Amygdala (tissue), 56 donors: ENCODE measurements at places on chromosomes 6 and 20.

- DNase-seq: no peak
These were observed 207.1 kb upstream of the PRSS16 start for GRCh38 chr6:27040244-27041042.

- DNase-seq: no peak
These were observed 29.1 kb upstream of the TMEM14A start for GRCh38 chr6:52641826-52642225.

DNA sequence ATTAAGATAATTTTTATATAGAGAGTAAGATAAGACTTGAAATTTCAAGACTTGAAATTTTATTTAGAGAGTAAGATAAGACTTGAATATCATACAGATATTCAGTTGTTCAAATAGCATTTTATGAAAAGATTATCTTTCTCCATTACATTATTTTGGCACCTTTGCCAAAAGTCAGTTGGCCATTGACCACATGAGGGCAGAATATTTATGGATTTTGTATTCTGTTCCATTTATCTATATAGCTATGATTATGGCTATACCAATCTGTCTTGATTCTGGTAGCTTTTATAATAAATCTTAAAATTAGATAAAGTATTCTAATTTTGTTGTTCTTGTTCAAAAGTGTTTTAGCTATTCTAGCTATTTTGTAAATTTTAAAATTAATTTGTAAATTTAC is 537.9 kb upstream of the GJE1 start:
- DNase-seq: no peak

DNA sequence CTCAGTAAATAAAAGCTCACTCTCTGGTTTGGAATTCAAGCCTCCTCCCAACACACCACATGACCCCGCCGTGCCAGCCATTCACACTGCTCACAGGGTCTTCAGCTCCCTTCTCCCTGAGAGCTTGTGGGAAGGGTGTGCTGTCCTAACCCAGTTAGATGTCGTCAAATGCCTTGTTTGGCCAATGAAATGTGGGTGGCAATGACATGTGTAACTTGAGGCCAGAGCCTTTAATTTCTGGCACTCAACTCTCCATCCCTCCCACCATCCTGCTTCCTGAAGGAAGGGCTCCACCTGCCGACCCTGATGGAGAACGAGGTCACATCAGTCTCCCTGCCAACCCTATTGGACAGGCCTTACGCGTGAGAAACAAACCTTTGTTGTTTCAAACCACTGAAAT is 224.5 kb upstream of the AGPAT4 start:
- no peak for DNase-seq

GRCh38 chr6:63600136-63600535 is 27.9 kb downstream of the LOC128125822 start:
- DNase-seq: no peak

- no peak for DNase-seq
These were observed 37.3 kb upstream of the AHI1 start for GRCh38 chr6:135534773-135535380.

- DNase-seq: no peak
These were observed 115.0 kb upstream of the FOXA2 start for GRCh38 chr20:22699396-22699795.

DNA sequence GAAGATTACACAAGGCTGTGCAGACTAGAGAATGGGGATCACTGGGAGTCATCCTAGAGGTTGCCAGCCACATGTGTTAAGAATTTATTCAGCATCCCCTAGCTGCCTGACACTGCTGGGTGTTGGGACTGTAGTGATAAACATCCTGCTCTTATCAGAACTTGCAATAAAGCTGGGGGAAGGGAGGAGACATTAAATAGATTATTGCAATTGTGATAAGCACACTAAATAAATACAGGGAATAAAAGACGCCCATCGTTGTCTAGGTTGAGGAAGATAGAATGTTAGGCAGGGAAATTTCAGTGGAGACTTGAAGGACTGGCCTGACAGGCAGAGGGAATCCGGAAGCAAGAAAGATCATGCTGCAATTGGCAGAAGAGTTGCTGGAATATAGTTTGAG is 33.2 kb upstream of the TRAM2 start:
- DNase-seq: no peak

- DNase-seq: peak; percentile 73
These were observed 503 bp downstream of the PPDPF start for GRCh38 chr20:63520934-63521601.

DNA sequence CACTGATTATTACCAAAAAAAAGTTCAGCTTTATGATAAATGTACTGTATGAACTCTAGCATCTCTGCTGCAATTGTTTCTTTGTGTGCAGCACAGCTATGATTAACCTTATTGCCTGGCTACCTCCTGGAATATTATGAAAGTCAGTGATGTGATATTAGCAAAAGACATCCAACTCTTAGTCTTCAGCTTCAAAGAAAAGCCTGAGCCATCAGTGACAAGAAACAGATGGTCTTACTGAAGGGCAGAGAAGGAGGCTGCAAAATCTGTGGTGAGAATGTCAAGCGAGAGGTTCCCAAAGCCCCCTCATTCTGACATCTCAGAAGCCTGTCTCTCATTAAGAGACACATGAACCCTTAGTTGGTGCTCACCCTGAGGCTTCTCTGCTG is 89.4 kb upstream of the TNFAIP3 start:
- no peak for DNase-seq

DNA sequence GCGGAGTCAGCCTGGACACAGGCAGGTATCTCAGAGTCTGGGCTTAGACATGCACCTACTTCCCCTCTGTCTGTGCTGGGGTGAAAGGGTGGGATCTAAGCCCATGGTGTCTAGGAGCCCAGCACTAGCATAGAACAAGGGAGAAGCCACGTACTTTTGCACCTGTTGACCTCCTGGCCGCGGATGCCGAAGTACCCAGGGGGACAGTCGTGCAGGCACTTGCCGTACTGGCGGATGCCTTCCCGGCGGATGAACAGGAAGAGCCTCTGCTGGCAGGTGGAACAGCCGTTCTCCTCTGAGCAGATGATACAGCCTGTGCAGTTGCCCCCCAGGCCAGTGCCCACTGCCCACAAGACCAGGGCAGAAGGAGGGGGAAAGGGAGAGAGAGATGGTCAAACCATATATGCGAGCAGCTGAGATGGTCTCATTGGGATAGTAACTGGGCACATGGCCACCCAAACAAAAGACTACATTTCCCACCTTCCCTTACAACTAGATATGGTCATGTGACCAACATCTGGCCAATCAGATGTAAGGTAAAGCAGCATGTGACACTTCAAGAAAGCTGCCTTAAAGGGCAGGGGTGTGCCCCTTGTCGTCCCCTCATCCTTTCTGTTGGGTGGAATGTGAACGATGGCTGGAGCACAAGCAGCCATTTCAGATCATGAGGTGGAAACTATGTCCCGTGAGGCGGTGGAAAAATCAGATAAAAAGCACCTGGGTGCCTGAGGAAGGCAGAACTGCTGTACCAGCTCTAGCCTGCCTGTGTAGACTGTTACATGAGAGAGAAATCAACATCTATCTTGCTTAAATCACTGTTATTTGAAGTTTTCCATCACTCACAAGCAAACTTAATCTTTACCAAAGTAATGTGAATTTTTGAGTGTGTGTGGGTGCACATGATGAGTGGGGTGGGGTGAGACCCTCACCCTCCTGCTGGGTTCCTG is 34.0 kb downstream of the RSPO4 start:
- no peak for DNase-seq

GRCh38 chr20:5949943-5950270 is 426 bp downstream of the TRMT6 start:
- DNase-seq: no peak

- no peak for DNase-seq
These were observed 184.4 kb upstream of the ZNF217 start for GRCh38 chr20:53778041-53778516.

DNA sequence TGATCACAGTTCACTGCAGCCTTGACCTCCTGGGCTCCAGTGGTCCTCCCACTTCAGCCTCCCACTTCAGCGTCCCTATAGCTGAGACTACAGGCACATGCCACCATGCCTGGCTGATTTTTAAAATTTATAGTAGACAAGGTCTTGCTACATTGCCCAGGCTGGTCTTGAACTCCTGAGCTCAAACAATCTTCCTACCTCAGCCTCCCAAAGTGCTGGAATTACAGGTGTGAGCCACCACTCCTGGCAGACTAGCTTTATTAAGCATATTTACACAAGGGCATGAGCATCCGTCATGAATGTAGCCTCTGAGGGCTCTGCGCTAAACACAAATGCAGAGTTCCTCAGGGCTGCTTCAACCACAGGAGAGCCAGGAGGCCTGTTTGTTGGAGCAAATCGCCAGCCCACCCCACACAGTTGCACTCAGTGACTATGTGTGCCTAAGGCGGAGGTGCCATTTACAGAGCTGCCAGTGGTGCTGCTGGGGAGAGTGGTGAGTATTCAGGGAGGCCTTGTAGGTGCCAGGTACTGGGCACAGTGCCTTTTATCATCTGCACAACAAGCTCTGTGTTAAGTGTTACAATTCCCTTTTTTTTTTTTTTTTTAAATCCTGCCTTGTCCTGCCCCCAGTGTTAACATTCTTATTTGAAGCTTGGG is 78.2 kb downstream of the PSMG4 start:
- DNase-seq: no peak

- DNase-seq: no peak
These were observed 292.4 kb downstream of the TSHZ2 start for GRCh38 chr20:53264604-53265003.

- no peak for DNase-seq
These were observed 35.1 kb upstream of the FAM83C start for GRCh38 chr20:35327074-35327976.

DNA sequence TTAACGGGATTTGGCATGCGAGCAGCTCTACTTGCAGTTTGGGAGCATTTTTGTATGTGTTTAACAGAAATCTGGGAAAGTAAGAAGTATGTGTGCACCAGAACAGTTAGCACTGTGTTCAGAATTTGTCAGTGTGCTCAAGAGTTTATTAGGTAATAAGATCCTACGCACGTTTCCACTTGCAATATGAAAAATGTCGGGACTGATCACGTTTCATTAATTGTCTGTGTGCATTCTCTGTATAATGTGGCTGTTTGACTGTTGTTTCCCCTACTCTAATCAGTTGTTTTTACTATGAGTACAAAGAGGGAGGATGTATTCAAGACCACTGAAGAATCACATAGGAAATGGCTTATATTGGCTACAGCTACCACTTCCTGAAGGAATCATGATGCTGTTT is 349.7 kb upstream of the POU3F2 start:
- DNase-seq: no peak

DNA sequence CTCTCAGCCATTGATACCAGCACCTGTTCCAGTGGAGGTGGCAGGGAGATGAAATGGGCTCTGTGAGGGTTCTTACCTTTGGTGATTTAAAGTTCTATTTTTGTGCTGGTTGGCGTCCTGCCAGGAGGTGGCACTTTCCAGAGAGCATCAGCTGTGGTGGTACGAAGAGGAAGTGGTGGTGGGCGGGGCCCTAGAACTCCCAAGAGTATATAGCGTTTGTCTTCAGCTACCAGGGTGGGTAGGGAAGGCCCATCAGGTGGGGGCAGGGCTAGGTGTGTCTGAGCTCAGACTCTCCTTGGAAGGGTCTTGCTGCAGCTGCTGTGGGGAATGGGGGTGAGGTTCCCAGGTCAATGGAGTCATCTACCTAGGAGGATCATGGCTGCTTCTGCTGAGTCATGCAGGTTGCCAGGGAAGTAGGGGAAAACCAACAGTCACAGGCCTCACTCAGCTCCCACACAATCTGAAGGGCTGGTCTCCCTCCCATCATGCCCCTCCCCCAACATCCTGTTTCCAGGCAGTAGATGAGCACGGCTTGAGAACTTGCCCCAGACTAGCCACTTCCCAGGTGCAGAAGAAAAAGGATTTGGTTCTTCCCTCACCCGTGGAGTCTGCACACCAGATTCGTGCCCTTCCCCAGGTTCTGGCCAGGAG is 46.6 kb downstream of the MOXD1 start:
- DNase-seq: no peak

- DNase-seq: no peak
These were observed 259.9 kb downstream of the BMP7 start for GRCh38 chr20:57006411-57007170.

DNA sequence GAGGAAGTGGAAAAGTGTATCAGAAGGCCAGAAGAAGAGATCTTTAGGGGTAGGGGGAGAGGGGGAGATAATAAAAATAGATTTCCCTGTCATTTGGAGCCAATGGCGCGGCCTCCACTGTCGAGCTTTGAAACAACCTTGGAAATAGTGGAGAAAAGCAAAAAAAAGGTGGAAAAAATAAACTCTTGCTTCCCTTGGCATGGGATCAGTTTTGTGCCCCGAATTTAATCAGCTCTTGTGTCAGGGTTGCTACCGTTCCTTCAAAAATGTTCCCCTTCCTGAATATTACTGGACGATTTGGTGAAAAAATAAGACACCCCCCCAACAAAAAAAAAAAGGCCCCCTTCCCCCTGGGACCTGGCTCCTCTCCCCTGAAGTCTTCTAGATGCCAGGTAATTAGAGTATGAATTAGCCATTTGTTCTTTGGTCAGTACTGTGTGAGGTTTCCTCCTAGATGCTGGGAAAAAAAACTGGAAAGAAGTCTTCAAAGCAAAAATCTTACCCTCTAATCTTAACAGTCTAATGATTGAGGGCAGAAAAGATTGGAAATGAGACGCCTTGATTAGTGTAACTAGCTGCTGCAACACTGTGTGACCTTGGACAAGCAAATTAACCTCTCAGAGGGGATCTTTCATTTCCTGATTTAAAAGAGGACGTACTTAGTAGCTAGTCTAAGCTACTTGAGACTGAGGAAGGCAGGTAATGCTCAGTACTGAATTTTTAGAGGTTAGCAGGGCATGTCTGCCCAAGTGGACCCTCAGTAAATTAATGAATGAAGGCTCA is 872 bp upstream of the RBM39 start:
- DNase-seq: no peak

GRCh38 chr6:20319520-20320357 is 81.9 kb upstream of the E2F3 start:
- DNase-seq: no peak

- DNase-seq: no peak
These were observed 64.1 kb upstream of the ZNF217 start for GRCh38 chr20:53657732-53658131.

DNA sequence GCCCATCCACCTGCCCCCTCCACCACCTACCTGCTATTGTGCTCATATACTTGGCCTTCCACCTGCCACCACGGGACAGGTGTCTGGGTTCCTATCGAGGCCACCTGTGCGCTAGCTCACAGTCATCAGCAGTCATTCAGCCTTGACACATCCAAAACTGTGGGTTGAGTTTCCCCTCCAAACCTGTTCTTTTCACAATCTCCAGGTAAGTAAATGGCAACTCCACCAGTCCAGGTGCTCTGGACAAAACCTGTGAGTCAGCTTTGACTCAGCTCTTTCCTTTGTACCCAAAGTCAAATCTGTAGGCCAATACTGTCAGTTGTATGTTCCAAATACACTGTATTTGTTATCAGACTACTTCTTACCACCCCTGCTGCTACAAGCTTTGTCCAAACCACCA is 52.6 kb downstream of the SPTLC3 start:
- no peak for DNase-seq
